T1000 (cell line): ENCODE measurements at places on chromosomes 16 and 17.

DNA sequence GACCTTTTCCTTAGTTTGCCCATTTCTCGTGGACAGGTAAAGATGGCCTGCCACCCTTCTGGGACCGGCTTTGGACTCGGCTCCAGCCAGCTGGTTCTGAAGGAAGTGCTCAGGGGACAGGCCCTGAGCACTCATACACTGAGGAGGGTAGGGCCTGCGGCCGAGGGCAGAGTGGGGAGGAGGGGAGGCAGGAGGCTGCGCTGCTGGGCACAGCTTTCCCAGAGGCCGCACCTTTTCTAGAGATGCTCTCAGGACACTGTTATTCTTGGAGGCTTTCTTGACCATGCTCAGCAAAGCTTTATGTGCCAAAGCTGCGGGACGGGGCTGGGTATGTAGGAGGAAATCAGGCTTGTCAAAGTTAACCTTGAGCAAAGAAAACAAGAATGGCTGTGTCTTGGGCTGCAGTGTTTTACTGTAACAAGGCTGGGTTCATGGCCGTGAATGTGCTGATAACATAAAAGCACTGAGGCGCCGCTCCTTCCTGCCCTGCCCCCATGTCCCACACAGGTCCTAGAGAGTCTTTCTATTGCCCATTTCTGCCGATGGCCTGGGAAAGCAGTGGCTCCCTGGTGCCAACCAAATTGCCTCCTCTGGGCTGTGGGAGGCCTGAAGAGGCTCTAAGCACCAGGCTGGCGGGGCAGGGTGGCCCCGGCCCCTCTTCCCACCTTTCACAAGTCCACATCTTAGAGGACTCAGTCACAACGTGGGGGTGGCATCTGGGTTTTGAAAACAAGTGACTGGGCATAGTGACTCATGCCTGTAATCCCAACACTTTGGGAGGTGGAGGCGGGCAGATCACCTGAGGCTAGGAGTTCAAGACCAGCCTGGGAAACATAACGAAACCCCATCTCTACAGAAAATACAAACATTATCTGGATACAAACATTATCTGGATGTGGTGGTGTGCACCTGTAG, 22.3 kb upstream of the TIMP2 start:
- DNase-seq, result no peak

DNA sequence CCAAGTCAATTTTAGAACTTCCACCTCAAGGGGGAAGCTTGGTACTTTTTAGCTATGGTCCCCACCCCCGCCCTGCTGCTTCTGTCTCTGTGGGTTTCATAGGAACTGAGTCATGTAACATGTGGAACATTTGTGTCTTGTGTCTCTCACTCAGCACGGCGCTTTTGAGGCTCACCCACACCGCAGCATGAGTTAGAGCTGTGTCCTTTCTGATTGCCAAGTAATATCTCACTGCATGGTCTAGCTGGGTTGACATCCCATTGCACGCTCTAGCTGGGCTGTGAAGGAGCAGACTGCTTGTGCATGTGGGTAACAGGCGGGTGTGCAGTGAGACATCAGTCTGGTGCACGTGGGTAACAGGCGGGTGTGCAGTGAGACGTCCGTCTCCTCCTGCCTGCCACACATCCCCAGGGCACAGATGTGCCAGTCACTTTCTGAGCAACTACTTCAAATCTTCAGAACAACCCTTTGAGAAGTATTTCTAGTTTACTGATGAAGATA, 26.4 kb upstream of the SLC7A5 start:
- DNase-seq, result no peak

DNA sequence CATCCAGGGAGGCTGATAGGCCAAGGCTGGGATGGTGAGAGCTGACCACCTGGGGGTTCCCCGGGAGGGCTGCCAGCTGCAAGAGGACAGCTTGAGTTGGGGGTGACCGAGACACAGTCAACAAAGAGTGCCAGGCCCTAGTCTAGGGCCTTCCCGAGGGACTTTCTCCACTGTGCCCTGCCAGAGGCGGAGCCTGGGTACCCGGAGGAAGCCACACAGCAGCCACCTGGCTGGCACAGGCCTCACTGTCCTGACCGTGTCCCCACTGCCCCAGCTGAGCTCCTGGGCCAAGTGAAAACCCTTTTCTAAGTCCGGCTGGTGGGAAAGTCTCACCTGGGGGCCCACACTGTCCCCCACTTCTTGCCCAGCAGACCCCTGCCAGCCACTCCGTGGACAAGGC, 71.9 kb upstream of the GSE1 start:
- DNase-seq, result no peak

GRCh38 chr16:81817789-81818567, 38.9 kb downstream of the PLCG2 start:
- DNase-seq, result no peak

GRCh38 chr17:43860927-43861622, 14.1 kb downstream of the CD300LG start:
- DNase-seq, result no peak
